DMS79 treated with DMSO at 0.1 percent for 48 hours (cell line): ENCODE measurements at places on chromosomes 16 and 17.
A peak's percentile ranks its signal among the peaks of the same experiment; 100 is the strongest.

DNA sequence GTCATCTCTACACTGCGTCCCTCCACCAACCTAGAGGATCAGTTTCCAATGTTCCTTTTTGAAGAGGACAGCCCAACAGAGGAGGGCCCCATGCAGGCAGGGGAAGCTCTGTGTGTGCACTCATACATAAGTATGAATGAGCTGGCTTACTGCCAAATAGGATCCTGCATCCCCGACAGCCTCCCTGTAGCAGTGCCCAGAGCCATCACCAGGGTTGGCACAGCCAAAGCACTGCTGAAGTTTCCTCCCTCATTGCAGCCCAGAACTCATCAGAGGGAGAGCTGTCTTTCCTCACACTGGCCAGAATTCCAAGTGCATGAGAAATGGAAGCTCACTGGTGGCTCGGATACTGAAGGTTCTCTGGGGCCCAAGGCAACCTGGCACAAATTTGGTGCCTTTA, 114.4 kb downstream of the ASIC2 start:
- peak; percentile 51 for DNase-seq

DNA sequence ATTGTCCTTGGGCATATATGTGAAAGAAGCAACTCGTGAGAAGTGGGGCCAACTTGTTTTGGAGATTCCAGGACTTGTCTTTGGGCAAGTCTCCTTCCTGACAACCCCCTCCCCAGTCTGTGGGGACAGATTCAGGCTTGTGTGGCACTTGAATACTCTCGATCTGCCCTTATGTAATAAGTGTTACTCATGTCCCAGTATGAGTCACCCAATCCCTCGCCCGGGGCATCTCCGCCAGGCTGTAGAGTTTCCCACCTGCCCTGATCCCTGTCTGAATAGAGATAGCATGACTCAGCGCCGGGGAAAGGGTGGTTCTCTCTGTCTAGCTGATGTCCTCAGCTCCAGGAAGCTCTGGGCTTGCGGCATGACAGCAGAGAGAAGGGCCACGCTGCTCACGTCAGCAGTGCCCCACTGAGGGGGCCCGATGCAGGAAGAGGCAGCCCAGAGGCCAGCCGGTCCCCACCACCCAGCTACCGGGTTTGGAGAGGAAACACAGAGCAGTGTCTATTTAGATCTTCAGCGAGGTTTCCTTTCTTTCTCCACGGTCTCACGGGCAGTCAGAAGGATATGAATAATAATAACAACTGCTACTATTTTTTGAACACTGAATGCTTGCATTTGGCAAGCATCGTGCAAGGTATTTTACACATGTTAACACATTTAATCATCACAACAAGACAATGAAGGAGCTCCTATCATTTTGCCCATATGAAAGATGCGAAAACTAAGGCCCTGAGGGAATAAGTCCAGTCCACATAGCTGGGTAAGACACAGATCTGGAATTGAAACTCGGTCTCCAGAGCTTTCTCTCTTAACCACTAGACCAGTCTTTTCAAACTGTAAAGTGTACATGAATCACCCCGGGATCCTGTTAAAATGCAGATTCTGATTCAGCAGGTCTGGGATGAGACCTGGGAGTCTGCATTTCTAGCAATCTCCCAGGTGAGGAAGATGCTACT, 426.7 kb upstream of the MAF start:
- DNase-seq: peak; percentile 40

DNA sequence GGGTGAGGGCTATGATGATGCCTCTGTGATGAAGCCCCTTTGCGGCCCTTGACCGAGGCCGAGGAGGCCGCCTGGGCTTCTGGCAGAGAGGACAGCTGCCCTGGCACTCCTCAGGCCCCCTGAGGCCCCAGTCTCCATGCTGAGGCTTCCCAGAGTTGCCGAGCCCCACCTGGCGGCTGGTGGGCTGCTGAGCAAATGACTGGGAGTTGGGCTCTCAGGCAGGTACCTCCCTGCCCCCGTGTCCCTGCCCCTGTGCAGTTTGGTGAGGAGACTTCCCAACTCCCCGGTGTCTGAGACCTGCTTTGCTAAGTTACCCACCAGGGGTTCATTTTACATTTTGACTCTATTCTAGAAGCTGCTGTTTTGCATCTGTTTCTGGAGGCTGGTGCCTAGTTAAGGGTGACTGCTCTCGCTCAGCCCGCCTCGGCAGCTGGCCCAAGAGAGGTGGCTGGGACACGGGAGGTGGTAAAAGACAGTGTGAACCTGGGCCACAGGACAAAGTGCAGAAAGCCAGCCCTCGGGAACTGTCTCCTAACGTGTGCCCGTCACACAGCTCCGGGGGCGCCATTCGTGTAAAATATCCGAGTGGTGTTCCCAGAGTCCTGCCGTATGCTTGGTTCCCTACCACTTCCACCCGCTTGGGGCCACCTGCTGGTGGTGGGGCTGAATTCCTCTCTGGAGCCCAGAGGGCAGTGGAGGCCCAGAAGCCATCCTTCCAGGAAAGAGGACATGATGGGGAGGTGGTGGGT, 134.5 kb downstream of the RAB11FIP4 start:
- DNase-seq: no peak

DNA sequence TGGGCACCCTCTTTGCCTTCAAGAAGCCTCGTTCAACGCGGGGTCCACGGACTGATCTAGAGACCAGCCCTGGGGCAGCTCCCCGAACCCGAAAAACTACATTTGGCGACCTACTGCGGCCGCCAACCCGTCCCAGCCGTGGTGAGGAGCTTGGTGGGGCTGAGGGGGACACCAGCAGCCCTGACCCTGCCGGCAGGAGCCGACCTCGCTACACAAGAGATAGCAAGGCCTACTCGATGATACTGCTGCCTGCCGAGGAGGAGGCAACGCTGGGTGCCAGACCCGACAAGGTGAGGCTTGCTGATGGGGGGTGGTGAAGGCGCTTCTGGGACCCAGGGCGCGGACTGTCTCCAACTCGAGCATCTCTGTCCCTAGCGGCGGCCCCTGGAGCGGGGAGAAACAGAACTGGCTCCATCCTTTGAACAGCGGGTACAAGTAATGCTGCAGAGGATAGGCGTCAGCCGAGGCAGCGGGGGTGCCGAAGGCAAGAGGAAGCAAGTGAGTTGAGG, 5.6 kb downstream of the ACD start:
- no peak for DNase-seq

DNA sequence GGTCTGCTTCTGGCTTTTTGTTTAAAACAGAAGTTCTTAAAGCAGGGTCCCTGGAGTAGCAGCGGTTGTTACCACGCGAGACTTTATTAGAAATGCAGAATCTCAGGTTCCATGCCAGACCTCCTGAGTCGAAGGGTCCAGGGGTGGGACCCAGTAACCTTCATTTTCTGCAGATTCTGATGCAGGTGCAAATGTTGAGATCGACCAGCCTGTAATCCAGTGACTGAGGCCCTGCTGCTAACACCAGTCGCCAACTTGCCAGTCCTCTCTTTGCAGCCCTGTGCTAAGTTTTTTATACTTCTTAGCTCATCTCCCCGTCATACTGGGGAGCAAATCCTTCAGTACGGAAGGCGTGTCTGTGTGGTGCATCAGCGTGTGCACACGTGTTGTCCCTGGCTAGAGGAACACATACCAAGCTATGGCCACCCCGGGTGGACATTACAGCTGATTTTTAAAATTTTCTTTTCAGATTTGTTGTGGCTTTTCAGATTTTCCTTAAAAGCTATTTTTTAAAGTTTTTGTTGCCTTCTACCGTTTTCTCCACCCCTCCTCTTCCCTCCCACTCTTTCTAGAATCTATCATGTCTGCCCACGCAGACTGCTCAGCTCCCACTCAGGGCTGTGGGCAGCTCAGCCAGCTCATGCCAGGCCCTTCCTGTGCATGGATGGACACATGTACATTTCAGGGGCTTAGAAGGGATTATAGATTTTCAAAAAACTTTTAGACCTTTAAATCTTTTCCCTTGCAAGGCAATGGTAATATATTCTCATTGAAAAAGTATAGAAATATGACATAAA, 57.7 kb downstream of the MEAK7 start:
- no peak for DNase-seq

- DNase-seq: no peak
Measured at GRCh38 chr16:84911486-84912216, 91.9 kb downstream of the CRISPLD2 start.

DNA sequence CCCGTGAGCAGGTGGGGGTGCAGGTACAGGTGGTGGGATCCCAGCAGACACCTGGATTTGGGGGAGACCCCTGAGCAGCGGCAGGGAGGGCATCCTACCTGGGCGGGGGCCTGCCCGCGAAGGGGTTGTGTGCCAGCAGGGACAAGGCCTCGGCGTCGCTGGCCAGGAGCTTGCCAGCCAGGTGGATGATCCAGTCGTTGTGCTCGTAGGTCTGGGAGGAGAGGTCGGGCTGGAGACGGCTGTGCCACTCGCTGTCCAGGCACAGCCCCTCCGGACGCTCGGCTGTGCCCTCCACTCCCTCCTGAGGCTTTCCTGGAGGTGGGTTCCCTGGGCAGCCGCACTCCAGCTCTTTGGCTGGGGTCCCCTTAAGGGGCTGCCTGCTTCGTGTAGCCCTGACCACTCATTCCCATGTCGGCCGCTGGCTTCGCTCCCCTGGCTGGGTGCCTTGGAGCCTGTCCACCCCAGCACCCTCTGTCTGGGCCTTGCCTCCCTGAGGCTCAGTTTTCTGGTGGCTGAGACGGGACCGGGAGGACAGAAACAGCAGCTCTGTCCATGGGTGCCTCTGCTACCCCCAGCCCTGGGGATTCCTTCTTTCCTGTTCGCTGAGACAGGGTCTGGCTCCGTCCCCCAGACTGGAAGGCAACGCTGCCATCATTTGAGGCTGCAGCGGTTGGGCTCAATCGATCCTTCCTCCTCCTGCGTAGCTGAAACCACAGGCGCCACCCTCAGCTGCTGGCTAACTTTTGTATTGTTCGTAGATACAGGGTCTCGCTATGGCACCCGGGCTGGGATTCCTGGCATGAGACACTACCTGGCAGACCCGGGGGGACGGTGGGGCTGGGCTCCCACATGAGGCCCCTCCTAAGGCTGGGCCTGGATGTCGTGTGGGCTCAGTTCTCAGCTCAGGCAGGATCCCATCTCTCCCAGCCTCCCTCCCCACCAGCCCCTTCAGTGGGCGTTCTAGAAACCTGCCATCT, 68.6 kb upstream of the GNG13 start:
- no peak for DNase-seq

- peak; percentile 47 for DNase-seq
Measured at GRCh38 chr16:67000384-67001351, 12.3 kb downstream of the CES4A start.

- DNase-seq: no peak
Measured at GRCh38 chr17:3804503-3804931, 3.5 kb upstream of the ITGAE start.

GRCh38 chr16:22086440-22086839, 5.9 kb upstream of the VWA3A start:
- DNase-seq: no peak

DNA sequence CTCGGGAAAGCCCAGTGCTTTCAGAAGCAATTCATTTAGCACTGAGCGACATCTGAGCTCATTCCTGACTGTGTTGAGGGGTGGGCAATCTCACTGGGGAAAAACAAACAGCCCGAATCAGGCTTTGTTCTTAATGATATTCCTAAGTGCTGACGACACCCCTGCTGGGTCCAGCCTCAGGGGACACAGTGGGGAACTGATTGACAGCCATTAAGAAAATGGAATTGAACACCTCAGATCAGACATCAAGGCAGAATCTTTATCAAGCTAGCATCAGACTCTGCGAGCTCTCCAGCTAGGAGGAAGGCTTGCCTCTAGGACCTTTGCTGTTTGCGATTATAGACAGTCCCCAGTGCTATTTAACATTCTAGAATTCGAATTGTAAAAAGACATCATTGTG, 22.5 kb upstream of the LYRM9 start:
- DNase-seq: no peak

DNA sequence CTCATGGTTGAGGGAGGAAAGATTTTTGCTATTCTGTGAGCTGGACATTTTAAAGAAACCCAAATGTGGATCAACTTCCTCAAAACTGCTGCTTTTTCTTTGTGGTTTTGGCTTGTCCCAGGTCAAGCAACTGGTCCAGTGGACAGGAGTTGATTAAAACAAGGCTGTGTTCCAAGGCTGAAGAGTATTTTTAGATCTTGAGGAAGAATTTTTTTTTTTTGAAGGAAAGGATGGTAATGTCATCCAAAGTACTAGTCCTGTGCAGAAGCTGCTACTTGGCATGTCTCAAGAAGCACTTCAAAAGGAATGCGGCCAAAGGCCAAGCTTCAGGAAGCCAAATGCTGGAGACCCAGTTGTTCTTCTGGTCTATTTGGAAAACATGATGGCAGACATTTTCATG, 8.0 kb upstream of the MYH2 start:
- no peak for DNase-seq

DNA sequence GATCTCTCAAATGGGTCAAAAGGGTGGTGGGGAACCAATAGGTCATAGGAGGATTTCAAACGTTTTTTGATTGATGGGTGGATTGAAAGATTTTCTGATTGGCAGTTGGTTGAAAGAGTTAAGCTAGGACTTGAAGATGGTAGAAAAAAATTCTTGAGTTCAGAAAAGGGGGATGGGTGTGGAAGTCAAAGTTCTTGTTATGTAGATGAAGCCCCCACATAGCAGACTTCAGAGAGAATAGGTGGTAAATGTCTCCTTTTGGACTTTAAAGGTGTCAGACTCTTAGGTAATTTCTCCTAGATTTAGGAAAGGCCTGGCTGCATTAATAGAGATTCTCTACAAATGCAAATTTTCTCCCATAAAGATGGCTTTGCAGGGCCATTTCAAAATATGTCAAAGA, 163.3 kb downstream of the HS3ST4 start:
- no peak for DNase-seq

DNA sequence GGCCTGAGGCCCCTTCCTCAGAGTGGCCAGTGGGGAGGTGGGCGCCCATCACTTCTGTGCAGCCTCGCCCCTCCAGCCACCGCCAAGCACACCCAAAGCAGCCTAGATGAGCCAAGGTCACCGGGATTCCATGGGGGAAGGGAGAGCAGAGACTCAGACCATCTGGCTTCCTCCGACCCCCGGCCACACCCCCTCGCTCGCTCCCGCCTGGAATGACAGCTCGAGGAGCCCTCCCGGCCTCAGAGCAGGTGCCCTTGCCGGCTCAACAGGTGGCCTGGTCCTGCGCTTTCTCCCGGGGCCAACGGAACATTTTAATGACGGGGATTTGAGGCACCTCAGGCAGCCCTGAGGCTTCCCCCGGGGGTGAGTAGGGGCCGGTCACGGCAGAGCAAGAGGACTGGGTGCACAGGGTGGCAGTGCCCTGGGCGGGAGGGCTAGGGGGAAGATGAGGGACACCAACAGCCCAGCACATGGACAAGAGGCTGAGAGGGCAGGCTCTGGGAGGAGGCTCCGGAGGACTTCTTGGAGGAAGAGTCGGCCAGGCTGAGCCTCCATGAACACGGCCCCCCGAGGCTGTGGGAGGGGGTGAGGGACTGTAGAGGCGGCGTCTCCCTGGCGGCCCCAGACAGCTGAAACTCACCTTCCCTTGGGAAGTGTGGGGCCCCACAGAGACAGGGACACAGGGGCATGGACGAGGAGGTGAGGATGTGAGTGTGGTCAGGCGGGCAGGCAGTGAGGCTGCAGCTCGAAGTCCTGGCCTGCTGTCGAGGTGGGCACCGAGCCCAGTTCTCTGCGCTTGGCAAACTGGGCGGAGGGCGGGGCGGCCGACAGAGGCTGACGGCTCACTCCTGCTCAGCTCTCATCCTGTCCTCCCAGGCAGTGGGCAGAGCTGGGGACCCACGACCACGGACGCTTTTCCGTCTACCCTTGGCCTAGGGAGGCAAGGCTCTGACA, 12.5 kb upstream of the C1QTNF8 start:
- DNase-seq: peak; percentile 14

GRCh38 chr16:67179421-67180080, 4.2 kb downstream of the MATCAP1 start:
- DNase-seq: no peak
